Panc1 (cell line): ENCODE measurements at places on chromosomes 16 and 17. TPM values are rescaled to one million over a fixed set of nuclear protein-coding genes. Genes with fewer than 3 reads are reported as not detected.

Gene P2RX1
- total RNA-seq, result not detected

Gene HBA2
- total RNA-seq, result not detected

DNA sequence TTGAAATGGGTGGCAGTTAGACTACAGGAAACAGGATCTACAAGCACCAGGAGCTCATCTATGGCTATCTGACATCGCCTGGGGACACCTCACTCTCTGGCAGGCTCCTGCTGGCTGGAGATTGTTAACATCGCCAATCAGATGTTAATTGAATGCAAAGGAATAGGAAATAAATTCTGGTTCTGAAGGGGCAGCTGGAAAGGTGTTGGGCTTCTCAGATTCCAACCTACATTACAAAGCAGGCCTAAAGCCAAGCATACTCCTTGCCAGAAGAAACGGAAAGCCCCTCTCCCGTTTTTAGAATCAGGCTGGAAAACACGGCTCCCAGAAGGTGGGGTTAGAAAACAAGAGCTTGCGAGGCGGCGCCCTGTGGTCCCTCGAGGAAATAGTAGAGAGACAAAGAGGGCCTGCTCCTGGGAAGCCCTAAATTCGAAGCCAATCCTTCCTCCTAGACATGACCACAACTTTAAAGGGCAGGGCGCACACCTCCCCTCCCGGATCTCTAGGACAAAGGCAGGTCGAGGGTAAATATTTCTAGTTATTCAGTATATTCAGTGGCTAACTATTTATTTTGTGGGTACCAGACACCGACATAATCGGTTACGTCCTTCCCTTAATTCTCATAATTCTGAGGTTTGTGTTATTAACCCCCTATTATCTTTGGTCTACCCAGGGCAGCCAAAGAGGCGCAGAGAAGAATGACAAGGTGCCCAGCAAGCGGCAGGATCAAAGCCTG, 763 bp upstream of the TOM1L1 start:
- H3K27ac ChIP-seq, result peak overlapping the region; percentile 56
- no peak for DNase-seq
- peaks cover 7% of the 10 kb centered on the region for H3K36me3 ChIP-seq
- no peaks in the 10 kb centered on the region for H3K27me3 ChIP-seq
- peak overlapping the region; percentile 92 for H3K4me3 ChIP-seq

Gene PRDM7
- total RNA-seq, result not detected

DNA sequence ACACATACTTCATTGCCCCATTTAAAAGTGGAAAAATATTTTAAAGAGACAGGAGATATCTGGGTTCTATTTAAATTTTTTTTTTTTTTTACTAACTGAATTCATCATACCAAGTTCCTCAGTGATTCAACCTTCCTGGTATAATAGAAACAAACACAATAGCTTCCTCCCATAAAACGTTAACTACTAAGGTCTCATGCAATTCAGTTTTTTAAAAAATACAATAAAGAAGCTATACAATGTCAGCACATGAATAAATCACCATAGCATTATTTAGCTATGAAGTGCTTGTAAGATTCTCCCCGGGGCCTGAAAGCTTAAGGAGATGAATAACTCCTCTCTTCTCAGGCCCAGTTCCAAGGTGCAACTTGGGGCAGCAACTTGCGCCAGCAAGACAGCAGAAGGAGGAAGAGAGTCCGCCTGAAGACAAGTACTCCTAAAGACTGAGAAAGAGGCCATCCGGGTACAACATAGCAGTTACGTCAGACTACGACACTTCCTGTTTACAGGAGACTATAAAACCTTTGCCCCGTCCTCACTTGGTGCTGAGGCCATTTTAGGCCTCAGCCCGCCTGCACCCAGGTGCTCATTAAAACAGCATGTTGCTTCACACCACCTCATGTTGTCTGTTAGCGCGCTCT, 81.5 kb downstream of the MYO1D start:
- no peak overlapping the region for H3K4me3 ChIP-seq
- H3K4me1 ChIP-seq, result no peaks in the 10 kb centered on the region
- no peaks in the 10 kb centered on the region; the same call in 1 of the 2 replicates for H3K27me3 ChIP-seq
- no peak overlapping the region for H3K27ac ChIP-seq
- DNase-seq, result no peak

GRCh38 chr17:40320756-40321523, 12.0 kb downstream of the RARA start:
- H3K27me3 ChIP-seq, result no peaks in the 10 kb centered on the region
- H3K27ac ChIP-seq, result peak overlapping the region; percentile 81
- peaks cover 75% of the 10 kb centered on the region for H3K4me1 ChIP-seq
- DNase-seq, result no peak

Gene GP1BA
- total RNA-seq, result 0.15 TPM

Gene ZDHHC7
- 71.5 TPM for total RNA-seq

Gene NATD1
- total RNA-seq, result 2.8 TPM

Gene CHST4
- 1.1 TPM for total RNA-seq

GRCh38 chr17:33261820-33262219, 31.3 kb downstream of the ASIC2 start:
- no peaks in the 10 kb centered on the region for H3K27me3 ChIP-seq
- H3K36me3 ChIP-seq, result no peaks in the 10 kb centered on the region
- H3K27ac ChIP-seq, result no peak overlapping the region
- no peak overlapping the region for H3K4me3 ChIP-seq

Gene HOXB6
- 196 TPM for total RNA-seq

DNA sequence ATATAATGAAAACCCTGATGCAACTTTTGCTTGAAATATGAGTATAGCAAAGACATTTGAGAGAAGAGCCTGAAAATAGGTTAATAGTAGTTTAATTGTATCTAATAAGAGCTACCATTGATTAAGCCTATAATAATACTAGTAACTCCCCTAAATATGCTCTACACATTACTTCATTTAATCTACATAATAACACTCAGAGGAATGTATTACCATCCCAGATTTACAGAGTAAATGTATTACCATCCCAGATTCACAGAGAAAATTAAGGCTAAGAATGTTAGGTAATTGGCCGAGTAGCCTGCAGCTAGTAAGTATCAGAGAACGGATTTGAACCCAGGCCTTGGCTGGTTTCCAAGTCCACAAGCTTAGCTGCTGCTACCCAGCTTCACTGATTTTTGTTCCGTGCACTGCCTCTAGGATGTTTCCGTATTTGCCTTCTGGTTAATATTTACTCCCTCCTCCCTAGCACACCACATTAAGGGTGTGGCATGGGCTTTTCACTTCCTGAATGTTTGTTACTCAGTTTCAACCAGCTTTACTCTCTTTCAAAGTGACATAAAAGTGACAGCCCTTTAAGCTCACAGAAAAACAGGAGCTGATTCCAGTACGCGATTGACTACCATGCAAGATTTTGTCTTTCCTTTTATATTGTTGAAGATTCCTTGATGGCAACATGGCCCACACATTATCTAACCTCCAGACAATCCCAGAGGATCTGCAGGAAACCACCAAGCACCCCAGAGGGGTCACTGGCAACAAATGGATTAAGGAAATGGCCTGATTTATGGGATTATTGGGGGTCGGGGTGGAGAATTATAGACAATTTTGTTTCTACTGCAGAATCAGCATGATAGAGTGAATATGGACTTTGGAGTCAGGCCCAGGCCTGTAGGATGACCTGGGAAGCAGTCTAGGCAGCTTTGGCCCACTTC, 26.7 kb upstream of the TOX3 start:
- no peaks in the 10 kb centered on the region for H3K36me3 ChIP-seq
- H3K27me3 ChIP-seq, result no peaks in the 10 kb centered on the region
- no peak overlapping the region for H3K4me3 ChIP-seq
- DNase-seq, result no peak
- H3K27ac ChIP-seq, result no peak overlapping the region

- DNase-seq, result no peak
- H3K27ac ChIP-seq, result peak overlapping the region; percentile 78
- H3K4me1 ChIP-seq, result peaks cover 6% of the 10 kb centered on the region; the same call in 1 of the 2 replicates
- H3K36me3 ChIP-seq, result no peaks in the 10 kb centered on the region
- H3K4me3 ChIP-seq, result peak overlapping the region; percentile 73
These were observed 975 bp downstream of the SNX29 start for GRCh38 chr16:11977376-11978041.

Gene PRSS27
- 3.3 TPM for total RNA-seq

DNA sequence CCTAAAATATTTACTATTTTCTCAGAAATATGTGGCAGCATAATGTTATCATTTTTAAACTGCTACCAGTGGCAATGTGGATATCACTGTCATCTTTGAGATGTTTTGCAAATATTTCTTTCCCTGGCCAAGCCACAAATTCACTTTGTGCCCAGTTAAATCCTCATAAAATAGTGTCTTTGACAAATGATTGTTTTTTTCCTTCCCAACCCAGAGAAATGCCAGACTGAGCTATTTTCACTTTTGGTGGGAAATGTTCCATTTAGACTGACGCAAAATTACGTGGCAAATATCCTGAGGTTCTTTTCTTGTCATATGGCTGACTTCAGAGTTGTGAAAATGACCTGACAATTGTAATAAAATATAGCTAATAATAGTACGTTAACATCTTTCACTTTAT, 807.0 kb upstream of the SOX9 start:
- no peak overlapping the region for H3K27ac ChIP-seq
- no peak overlapping the region for H3K4me3 ChIP-seq
- no peak for DNase-seq
- no peaks in the 10 kb centered on the region for H3K36me3 ChIP-seq
- no peaks in the 10 kb centered on the region for H3K27me3 ChIP-seq

DNA sequence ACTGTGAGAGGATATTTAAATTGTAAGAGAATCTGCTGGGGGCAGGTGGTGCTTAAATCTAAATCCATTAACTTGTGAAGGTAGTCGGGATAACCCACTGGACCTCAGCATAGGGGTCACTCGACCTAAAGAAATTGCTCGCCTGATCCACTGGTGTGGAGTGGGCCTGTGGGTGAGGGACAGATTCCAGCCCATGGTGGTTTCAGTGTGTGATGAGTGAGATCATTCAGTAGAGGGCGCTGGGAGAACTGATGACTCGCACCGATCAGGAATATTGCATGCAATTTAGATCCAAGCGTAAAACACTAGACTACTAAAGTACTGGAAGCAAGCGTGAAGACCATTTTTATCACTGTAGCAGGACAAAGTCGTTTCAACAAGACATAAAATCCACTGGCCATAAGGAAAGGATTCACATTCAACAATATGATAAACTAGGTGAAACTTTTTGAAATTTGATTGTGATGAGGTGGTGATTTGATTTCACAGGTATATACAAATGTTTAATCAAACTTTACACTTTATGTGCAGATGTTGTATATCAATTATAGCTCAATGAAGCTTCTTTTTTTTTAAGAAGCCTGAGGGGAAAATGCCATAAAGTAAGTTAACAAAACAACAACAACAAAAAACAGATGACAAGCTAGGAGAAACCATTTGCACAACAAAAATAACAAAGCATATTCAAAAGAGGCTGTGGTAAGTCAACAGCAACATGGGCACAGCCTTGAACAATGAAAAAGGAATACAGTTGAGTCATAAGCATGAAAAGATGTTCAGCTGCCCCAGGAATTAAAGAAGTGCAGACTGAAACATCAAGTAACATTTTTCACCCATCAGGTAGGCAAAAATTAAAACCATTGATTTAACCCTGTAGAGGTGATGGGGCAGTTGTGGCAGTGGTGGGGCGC, 7.5 kb upstream of the TMEM170A start:
- H3K27ac ChIP-seq, result no peak overlapping the region
- no peaks in the 10 kb centered on the region for H3K27me3 ChIP-seq
- no peak overlapping the region for H3K4me3 ChIP-seq
- no peaks in the 10 kb centered on the region for H3K4me1 ChIP-seq
- peak; percentile 43 for DNase-seq

Gene SEPTIN12
- not detected for total RNA-seq

DNA sequence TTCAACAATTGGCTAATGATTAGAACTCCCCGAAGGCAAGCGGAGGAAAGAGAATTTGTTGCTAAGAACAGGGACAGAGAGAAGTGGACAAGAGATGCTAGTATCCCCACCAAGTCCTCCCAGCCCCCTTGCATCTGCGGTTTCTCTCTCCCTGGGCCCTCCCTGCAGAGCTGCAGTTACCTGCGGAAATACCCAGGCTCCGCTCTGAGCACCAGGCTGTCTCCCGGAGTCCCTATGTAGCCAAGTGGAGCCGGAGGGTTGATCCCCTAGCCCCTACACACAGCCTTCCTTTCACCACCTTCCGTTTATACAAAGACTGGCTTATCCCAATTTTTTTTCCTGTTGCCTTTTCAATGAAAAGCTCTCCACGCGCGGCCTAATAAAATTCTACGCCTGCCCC, 834.4 kb downstream of the KCNJ2 start:
- no peak overlapping the region for H3K27ac ChIP-seq
- H3K27me3 ChIP-seq, result no peaks in the 10 kb centered on the region
- no peaks in the 10 kb centered on the region for H3K4me1 ChIP-seq
- H3K36me3 ChIP-seq, result no peaks in the 10 kb centered on the region
- no peak for DNase-seq
- no peak overlapping the region for H3K4me3 ChIP-seq

- no peak overlapping the region for H3K4me3 ChIP-seq
- no peak overlapping the region for H3K27ac ChIP-seq
- no peak for DNase-seq
These were observed 130.3 kb downstream of the SKAP1 start for GRCh38 chr17:48299760-48300159.

DNA sequence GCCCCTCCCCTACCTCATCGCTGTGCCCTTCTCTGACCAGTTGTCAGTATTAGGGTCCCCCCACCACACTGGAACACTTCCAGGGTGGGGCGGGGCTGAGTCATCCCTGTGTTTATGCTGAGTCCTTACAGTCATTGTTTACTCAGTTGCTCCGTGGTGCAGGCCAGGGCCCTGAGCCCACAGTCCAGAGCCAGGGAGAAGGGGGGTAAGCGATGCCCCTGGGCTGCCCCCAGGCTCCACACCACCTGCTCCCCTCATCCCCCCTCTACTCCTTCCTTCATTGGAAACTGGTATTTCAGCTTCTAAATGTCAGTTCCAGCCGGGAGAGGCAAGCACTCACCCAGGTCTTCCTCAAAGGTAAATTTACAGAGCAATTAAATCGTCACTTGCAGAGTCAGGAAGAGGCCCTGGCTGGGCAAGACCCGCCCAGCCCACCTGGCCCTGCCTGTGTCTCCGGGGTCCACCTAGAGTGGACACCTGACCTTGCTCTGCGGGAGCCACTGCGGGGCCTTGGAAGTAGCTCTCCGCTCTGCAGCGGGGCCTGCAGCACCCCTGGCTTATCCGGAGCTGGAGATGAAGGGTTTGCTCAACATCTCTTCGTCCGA, 4.8 kb downstream of the ATP2A3 start:
- H3K27me3 ChIP-seq, result no peaks in the 10 kb centered on the region
- peaks cover 10% of the 10 kb centered on the region for H3K4me1 ChIP-seq
- no peak for DNase-seq
- H3K27ac ChIP-seq, result no peak overlapping the region
- H3K36me3 ChIP-seq, result no peaks in the 10 kb centered on the region

Gene TRPV3
- total RNA-seq, result 0.31 TPM

Gene KRTAP4-5
- not detected for total RNA-seq

GRCh38 chr17:3810019-3810418, 9.0 kb upstream of the ITGAE start:
- H3K27me3 ChIP-seq, result no peaks in the 10 kb centered on the region
- no peak overlapping the region for H3K4me3 ChIP-seq
- no peak overlapping the region for H3K27ac ChIP-seq
- no peak for DNase-seq
- no peaks in the 10 kb centered on the region for H3K36me3 ChIP-seq
